Osteocyte (in vitro differentiated cells): ENCODE measurements at places on chromosomes 3 and 15. TPM values are rescaled to one million over a fixed set of nuclear protein-coding genes. Genes with fewer than 3 reads are reported as not detected.

The TMCO5A gene
- not detected in 2 replicates for total RNA-seq

The GABRR3 gene
- total RNA-seq: not detected in 2 replicates

The CORO2B gene
- 21.8 and 22.6 TPM in 2 replicates for total RNA-seq

The SI gene
- total RNA-seq: not detected in 2 replicates

The TMC3 gene
- not detected in 2 replicates for total RNA-seq

The DNAH1 gene
- total RNA-seq: 9.4 and 9.7 TPM in 2 replicates

The LDHAL6B gene
- not detected in 2 replicates for total RNA-seq

The POC1A gene
- 4.9 and 5.1 TPM in 2 replicates for total RNA-seq

The LRRC2 gene
- total RNA-seq: 1.2 and 1.5 TPM in 2 replicates

The HGD gene
- 0.27 and 0.44 TPM in 2 replicates for total RNA-seq

The USP50 gene
- total RNA-seq: 0.47 and 2.0 TPM in 2 replicates

The ACSBG1 gene
- not detected in 2 replicates for total RNA-seq

The RBP2 gene
- not detected in 2 replicates for total RNA-seq

The FANCD2 gene
- total RNA-seq: 6.5 and 8.0 TPM in 2 replicates

The FRMD5 gene
- total RNA-seq: not detected in 2 replicates

The ARHGEF26 gene
- 5.4 and 5.5 TPM in 2 replicates for total RNA-seq

The LIPH gene
- total RNA-seq: not detected in 2 replicates

The DPPA2 gene
- total RNA-seq: not detected in 2 replicates

The GDPGP1 gene
- total RNA-seq: 5.6 and 6.6 TPM in 2 replicates

The C15orf62 gene
- not detected in 2 replicates for total RNA-seq

The TRIP4 gene
- 24.5 and 26.8 TPM in 2 replicates for total RNA-seq
